ENCODE measurements at places on chromosomes 16 and 17. TPM values are rescaled to one million over a fixed set of nuclear protein-coding genes. Genes with fewer than 3 reads are reported as not detected.

WIPF2 gene
- 33.4 TPM for total RNA-seq

DNA sequence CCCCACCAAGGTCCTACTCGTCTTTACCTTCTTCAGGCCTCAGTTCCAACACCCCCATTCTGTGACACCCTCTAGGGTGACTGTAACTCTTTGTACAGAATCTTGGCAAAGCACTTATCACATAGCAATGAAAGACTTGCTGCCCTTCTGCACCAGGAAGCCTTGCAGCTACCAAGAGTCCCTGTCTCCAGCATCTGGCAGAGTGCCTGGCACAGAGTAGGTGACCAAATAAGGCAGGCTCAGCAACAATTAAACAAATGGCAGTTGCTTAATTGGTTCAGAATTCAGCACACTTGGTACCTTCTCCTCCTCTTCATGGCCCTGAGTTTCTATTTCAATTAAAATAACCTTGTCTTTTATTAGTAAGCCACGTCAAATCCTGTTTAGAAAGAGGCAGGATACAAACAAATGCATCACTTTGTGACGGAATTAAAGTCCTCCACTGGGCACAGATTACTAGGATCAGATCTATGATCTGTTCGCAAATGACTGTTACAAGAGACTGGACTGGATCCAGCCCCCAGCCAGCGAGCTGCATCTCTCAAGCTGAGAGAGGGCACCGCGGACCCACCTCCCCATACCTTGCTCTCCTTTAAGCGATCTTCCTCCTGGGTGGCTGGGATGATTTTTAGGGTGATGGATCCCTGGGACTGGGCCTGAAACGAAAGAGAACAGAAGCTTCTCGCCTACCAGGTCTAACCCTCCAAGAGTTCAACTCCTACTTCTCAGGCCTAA lies 9.4 kb downstream of the MPP3 start:
- no peak for DNase-seq

KRT17 gene
- 3.4 TPM for total RNA-seq

SHISA9 gene
- 0.60 TPM for total RNA-seq

NEUROD2 gene
- not detected for total RNA-seq

- no peak for DNase-seq
Observed at GRCh38 chr17:73401911-73402310, 90.1 kb upstream of the CDC42EP4 start.

GLIS2 gene
- 13.1 TPM for total RNA-seq

- peak; percentile 79 for DNase-seq
Observed at GRCh38 chr17:75412455-75413317, 7.2 kb upstream of the GRB2 start.

DNA sequence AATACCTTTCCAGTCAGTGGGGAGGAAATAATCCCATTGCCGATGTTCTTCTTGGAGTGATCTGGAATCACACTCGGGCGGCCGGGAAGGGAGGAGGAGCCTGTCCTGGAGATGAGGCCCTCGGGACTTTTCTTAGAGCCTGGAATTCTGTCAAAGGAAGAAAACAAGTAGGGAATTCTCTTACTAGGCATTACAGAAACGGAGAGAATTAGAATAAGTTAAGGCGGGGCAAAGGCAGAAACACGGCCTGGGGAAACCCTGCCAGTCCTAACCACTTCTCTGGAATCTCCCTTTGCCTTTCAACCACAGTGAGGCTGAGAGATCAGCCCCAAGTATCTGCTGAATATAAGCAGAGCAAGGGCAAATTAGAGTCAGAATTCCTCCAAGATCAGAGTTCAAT lies 27.8 kb downstream of the USP36 start:
- no peak for DNase-seq

DNA sequence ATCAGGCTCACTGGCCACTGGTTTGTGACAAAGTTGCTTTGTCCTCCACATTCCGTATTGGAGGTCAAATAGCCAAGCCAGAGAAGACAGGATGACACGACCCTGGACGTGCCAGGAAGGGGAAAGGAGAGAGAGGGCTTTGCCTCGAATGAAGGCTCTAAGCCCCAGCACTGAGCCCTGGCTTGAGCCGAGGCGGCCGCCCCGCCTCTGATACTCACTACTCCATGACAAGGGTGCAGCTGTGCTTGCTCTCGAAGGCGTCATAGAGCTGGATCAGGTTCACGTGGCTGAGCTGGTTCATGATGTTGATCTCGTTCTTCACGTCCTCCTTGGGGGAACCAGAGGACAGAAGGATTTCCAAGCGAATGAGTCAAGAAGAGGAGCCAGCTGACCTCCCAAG lies 19.3 kb downstream of the MYLK3 start:
- no peak for DNase-seq

DNA sequence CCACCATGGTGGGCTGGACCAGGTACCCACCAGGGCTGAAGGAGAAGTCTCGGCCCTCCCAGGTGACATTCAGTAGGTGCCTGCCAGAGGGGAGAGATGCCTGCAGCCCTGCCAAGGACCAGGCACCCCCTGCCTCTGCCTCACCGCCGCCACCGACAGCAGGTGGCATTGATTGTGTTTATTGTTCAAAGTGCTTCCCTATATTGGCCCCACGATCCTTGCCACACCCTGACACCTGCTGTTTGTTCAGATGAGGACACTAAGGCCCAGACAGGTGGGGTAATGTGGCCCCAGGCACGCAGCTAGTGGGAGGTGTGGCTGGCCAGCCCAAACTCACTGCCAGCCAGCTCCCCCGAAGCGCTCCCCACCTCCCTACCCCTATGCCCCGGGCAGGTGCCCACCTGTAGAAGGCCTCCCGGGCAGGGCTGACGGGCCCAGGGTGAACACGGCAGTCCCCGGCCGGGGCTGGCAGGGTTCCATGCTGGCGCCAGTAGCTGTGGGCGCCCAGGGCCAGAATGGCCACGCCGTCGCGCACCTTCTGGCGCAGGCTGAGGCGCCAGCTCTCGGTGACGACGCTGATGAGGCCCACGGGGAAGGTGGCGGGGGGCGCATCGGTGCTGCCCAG lies 8.0 kb downstream of the GRIN2C start:
- no peak for DNase-seq
